ENCODE measurements at places on chromosomes 1 and 21.
A peak's percentile ranks its signal among the peaks of the same experiment; 100 is the strongest.

- no peak for DNase-seq
Observed at GRCh38 chr1:22782406-22782805, 71.8 kb downstream of the EPHB2 start.

- DNase-seq: no peak
Observed at GRCh38 chr1:230308039-230308438, 118.1 kb downstream of the PGBD5 start.

GRCh38 chr1:172642970-172643369, 15.9 kb upstream of the FASLG start:
- DNase-seq: no peak

DNA sequence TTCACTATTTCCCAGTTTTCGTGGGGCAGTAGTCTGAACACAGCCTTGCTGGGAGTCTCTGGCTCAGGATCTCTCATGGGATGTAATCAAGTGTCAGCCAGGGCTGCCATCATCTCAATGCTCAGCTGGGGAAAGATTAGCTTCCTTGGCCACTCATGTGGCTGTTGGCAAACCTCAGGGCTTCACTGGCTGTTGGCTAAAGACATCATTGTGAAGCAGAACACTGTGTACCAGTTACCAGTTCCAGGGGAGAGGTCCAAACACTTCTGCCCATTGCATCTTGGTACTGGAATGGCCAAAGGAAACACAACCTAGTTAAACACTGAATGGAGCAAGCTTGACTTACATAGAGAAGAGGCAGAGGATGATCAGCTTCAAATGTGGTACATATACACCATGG, 33.7 kb downstream of the AADACL4 start:
- DNase-seq: no peak

DNA sequence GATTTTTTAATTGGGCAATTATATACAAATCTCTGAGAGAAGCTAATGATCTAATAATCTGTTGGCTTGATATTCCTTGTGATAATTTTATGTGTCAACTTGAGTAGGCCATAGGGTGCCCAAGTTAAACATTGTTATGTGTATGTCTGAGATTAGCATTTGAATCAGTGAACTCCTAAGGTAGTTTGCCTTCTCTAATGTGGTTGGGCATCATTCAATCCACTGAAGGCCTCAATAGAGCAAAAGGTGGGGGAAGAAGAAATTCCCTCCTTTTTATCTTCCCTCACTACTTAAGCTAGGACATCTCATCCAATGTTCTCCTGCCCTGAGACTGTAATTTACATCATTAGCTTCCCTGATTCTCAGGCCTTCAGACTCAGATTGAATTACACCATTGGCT, 394.5 kb downstream of the LMO4 start:
- DNase-seq: peak; percentile 12

GRCh38 chr1:167673265-167673664, 43.2 kb downstream of the RCSD1 start:
- no peak for DNase-seq

GRCh38 chr1:14404862-14405301, 193.6 kb upstream of the KAZN start:
- DNase-seq: peak; percentile 7

DNA sequence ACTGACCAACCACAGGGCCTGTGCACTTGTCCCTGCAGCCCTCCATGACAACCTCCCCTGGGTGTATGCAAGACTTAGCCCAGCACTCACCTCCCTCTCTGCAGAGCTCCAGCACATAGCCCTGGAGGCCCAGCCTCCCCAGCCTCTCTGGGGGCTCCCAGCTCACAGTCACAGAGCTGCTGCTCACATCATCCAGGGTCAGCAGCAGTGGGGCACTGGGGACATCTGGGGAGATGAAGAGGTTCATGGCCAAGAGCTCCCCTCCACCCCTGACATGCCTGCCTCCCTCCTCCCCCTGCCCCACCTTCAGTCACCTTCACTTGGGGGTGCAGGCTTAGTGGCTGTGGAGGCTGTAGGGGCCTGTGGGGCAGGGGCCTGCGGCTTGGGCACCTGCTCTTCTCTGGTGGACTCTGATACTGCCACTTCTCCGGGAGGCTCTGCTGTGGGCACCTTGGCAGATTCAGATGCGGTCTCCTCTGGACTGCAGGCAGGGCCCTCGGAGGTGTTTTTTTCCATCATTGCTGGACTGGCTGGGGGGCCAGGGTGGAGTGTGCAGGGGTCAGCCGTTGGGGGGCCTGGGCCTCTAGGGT, at the start of gene MYBPH:
Gene MYBPH (minus strand): TSS at position 590 of the 590 bp plus-strand sequence. CDS start 71 bp downstream, at position 519.
- DNase-seq: no peak

DNA sequence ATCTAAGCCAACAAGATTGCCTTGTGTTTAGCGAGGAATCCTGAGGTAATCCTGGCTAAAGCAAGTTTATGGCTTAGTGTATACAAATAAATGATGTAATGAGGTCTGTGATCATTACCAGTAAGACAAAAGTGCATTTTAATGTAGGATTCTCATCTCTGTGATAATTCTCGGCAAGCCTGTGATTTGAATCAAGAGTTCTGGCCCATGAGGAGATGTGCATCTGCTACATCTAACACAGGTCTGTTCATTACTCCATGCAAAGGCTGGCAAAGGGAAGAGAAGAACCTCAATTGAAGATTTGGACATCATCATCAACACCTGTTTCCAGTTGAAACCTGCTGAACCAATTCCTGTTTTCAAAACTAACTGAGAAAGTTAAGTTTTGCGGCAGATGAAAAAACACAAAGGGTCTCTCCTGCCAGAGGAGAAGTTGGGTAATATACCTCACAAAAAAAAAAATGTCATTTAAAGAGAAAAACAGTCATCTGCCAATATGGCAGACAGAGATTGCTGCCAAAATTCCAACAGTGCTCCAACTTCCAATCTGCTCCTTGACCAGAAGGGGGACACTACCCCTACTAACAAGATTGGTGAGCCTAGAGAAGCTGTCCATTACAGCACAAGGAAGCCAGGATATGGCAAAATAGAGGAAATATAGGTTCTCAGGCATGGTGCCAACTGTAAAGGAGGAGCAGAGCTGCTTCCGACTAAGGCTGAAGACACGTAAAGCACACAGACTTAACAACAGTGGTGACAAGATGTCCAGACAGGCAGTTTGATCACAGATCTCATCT, 453.7 kb downstream of the TTLL7 start:
- peak; percentile 19 for DNase-seq

DNA sequence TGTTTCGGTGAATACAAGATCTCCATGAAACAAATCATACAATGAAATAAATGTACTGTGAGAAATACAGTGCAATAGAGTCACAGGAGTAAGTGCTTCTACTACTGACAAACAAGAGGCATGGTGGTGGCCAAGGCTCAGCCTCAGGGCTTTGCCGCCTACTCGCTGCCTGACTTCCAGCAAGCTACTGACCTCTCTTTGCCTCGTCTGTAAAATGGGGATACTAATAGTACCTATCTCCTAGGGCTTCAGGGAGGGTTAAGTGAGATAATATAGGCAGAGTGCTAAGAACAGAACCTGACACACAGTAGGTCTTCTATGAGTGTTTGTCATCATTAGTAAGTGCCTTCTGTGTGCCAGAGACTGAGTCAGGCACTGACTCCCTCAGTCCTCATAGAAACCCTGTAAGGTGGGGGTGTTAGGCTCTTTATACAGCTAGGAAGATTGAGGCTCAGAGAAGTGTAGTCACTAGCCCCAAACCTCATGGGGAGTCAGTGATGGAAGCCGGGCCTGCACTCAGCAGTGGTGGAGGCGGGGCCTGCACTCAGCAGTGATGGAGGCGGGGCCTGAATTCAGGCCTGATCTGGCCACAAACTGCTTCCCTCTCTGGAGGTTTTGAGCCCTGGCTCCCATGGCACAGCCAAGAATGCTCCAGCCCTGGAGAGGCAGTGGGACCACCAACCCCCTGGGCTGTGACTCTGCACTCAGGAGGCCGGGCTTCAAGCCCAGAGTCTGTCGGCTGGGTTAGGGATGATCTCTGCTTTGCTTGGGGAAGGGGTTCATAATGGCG, 6.8 kb downstream of the BSND start:
- peak; percentile 42 for DNase-seq

GRCh38 chr1:167060141-167061072, 29.8 kb downstream of the GPA33 start:
- DNase-seq: peak; percentile 19

- no peak for DNase-seq
Observed at GRCh38 chr1:235746245-235746644, 96.7 kb upstream of the GNG4 start.

DNA sequence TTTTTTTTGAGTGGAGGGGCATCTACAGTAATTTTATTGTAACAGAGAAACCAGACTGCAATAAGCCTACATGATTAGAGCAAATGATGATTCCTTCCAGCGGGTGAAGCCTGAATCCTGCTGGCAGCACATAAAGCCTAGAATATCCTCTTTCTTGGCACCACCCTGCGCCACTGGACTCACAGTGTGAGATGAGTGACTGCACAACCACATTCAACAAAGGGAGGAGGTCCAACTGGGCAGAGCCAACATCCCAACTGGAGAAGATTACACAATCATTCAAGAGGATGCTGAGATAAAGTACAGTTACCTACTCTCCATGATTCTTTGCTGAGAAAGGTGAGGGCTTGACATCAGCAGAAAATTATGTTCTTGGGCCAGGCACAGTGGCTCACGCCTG, 67.4 kb downstream of the TNFSF4 start:
- DNase-seq: no peak

DNA sequence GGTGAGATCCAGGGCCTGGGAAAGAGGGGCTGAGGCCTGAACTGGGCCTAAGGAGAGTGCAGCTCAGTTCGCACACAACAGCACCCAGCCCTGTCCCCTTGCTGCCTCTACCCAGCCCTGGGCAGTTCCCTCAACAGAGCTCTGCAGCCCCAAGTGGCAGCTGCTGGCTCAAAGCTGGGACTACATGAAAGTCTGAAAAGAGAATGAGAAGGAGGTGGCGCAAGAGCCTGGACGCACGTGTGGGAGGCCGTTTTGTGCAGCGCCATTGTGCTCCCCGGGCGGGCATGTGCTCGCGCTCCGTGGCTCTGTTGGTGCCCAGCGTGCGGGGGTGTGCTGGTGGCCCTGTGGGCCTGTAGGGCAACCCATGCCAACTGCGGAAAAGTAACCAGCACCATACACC, 10.3 kb downstream of the GPR37L1 start:
- no peak for DNase-seq

- no peak for DNase-seq
Observed at GRCh38 chr1:60152891-60153290, 79.3 kb upstream of the C1orf87 start.

DNA sequence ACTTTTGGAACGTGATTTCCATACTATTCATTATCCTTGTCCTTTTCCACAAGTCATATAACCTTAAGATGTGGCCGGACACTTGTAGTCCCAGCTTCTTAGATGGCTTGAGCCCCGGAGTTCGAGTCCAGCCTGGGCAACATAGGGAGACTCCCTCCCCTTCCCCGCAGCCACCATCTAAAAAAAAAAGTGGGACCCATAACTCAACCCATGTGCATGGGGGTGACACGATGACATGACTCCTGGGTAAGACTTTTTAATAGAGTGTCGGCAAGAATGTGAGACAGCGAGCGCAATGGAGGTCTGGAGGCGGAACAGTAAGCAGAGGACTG, 25.7 kb downstream of the MIA3 start:
- DNase-seq: no peak

- no peak for DNase-seq
Observed at GRCh38 chr1:66214901-66215300, 319.1 kb upstream of the SGIP1 start.

DNA sequence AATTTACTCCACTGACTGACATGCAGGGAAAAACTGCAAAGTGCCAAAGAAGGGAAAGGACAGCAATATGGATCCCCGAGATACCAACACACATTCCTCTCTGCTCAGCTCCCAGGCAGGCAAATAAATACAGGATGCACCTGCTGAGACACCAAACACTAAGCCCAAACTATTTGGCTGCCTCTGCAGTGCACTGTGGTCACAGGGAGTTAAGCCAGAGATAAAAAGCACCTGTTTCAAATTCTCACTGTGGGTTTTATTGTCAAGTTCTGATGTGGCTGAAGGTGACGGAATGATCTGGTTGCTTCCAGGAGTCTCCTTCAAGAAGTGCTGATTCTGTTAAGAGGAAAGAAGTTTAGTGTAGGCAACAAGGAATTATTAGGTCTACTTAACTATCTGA, 17.7 kb downstream of the TEX38 start:
- no peak for DNase-seq

Measured in ELF-1 (cell line).